ENCODE measurements at places on chromosomes 16 and 17. TPM values are rescaled to one million over a fixed set of nuclear protein-coding genes. Genes with fewer than 3 reads are reported as not detected.

Gene VPS25
- total RNA-seq: 26.1 TPM

Gene CARHSP1
- 141 TPM for total RNA-seq

Gene TBC1D3G
- not detected for total RNA-seq

Gene DDX52
- 35.9 TPM for total RNA-seq

- DNase-seq: no peak
These were observed 16.8 kb upstream of the USP43 start for GRCh38 chr17:9628509-9628908.

GRCh38 chr17:64781014-64781756, 119.1 kb upstream of the SMURF2 start:
- no peak for DNase-seq

Measured in frontal cortex (tissue), 4 donors.